ENCODE measurements at places on chromosomes 2 and 18.
A peak's percentile ranks its signal among the peaks of the same experiment; 100 is the strongest.

DNA sequence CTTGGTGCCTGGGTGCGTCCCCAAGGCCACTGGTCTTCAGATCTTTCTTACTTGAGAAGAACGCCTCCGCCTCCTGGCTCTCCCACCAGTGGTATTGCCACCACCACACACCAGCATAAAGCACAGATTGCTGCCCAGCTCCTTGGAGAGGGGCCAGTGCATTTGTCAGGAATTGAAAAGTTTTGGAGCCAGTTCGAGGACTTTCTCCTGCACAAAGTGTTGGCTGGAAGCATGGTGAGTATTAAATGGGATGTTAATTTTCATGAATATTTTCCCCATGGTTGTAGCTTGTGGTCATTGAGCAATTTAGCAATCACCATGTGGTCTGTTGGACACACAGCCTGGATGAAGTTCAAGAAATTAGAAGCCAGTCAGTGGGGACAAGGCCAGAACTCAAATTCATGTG, 684.6 kb upstream of the FANCL start:
- DNase-seq, result no peak

DNA sequence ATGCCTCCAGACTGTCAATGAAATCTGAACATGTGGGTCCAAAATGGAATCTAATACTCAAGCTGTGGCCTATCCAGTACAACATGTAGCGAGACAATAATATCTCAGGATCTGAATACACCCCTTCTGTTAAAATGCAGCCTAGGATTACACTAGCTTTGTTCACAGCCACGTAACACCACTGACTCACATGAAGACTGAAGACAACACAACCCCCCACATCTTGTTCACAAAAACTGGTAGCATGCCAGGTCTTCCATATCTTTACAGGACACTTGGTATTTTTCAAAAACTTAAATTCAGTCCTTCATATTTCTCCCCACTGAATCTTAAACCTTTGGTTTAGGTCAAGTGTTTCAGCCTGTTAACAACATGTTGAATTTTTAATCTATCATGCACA, 84.2 kb downstream of the SLC8A1 start:
- DNase-seq, result no peak

DNA sequence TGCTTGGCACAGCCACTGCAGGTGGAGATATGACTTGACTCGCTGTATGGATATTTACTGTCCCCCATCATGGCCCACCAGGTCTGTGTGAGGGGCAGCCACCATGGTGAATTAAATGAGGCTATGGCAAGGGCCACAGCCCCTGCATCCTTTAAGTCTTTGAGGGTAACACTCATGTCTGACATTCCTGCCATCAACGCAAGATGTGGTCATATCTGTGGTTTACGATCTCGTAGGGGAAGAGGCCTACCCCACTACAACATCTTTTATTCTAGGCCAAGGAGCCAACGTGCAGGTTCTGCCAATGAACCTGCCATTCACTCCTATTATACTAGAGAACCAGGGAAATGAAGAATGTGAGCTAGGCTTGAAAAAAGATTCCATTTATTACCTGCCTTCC, 381.6 kb upstream of the ID2 start:
- no peak for DNase-seq

DNA sequence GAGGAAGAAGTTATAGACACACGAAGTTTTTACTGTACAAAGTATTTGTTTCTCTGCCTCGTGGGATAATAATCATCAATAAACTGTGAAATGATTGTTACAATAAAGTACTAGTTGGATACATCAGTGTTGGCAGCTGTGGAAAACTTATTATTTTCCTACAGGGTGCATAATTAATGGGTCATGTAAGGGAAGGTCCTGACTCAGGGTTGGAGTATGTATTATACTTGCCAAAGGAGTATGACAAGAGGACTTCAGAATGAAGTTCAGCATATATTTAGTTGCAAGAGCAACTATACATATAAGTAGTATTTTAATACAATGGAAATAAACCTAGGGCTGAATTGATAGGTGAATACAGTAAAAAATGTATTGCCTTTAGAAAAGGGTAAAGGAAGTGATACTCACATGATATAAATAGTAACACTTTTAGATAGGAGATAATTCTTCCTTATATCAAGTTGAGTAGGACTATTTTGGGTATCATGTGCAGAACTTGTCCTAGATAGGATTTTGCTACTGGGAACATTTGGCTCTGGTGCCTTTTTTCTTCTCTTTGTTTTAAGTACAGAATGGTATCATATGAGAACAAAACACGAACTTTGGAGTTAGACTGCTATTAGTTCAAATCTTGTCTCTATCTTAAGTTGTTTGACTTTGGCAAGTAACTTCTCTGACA, 79.1 kb downstream of the PLCL1 start:
- DNase-seq, result no peak

DNA sequence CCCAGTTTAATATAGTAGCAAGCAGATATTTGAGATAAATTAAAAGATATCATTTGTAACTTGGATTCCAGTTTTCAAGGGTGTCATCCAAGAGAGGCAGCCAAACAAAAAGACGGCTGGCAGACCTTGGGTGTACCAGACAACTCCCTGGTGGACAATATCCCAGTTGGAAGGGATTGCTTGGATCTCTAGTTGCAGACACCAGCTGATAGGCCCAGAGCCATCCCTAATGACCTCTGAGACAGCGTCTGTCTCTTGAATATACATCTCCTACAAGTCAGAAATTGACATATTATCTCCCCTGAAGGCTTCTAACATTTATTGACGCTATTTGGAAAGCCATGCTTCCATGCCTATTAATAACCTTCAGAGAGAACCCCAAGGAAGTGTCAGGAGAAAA, 67.7 kb downstream of the ACVR1 start:
- no peak for DNase-seq

GRCh38 chr2:32611366-32611765, 16.5 kb upstream of the TTC27 start:
- DNase-seq, result no peak

DNA sequence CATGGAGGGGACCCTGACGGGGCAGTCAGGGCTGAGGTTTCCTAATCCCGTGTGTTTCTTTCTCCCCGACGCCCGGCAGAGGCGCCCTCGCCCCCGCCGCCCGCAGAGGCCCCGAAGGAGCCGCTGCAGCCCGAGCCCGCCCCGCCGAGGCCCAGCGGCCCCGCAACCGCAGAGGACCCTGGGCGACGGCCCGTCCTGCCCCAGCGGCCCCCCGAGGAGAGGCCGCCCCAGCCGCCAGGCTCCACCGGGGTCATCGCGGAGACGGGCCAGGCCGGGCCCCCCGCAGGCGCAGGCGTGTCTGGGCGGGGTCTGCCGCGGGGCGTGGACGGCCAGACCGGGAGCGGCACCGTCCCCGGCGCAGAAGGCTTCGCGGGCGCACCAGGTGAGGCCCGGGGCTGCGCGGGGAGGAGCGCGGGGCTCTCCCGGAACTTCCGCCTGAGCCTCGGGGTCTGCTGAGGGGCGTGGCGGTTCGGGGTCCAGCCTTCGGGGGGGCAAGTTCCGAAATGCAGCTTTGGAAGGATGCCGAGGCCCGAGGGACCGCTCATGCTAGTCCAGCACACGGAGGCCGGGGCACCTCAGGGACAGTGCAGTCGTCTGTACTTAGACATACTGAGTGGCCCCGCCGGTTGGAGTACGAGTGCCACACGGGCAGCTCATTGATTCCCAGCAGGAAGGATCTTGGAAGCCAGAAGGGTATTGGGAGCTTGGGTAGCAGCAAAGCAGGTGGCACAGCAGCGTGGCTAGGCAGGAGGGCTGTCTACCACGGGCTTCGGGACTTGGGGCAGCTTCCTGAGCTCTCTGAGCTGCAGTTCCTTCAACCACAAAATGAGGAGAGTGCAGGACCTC, 60.1 kb downstream of the EMILIN2 start:
- no peak for DNase-seq

DNA sequence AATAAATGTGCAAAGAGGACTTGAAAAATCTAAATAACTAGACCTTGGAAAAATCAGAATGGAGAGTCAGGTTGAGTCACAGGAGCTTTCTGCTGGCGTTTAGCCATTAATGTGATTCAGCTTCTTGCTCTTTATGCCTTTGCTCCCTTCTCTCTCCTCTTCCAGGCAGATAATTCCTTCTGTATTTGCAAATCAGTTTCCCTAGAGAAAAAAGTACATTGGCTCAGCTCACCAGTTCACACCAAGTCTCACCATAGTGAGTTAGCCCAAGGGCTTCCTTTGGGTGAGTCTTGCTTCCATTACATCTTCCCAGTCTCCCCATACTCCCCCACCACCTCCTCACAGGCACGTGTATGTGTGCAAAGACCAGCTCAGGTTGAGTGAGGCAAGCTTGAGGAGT, 73.6 kb downstream of the CYBRD1 start:
- DNase-seq, result no peak

GRCh38 chr2:164622338-164623106, 1.2 kb upstream of the GRB14 start:
- no peak for DNase-seq

DNA sequence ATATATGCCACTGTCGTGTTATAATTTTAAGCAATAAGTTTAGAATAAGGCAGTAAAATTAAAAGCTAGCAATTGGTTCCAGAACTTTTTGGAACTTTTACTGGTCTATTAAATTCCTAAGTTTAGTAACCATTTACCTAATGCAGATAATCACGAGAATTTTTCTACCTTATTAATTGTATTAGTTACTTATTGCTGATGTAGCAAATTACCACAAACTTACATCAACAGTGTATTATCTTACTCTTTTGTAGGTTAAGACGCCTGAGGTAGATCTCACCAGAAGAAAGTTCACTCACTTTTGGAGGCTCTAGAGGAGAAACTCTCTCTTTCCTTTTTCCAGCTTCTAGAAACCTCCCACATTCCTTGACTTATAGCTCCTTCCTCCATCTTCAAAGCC, 14.0 kb upstream of the UBE2E3 start:
- no peak for DNase-seq

DNA sequence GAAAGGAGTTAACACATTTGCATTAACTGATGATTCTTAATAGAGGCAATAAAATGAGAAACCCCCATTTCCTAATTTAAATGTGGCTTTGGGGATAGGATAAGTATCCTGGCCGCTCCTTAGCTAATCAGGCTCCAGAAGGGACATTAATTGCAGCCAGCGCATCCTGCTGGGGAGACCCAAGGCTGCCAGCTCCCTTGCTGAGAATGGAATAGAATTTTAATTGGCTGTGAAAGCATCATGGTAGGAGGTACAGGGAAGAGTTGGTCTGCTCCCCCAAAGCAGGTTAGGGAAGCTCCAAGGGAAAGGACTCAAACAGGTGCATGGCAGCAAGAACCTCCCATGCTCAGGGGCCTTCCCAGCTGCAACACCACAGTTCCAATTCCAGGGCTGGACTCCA, 71.4 kb downstream of the MARCHF4 start:
- no peak for DNase-seq

- DNase-seq, result peak; percentile 9
Measured at GRCh38 chr2:179842498-179843153, 18.8 kb downstream of the ZNF385B start.

DNA sequence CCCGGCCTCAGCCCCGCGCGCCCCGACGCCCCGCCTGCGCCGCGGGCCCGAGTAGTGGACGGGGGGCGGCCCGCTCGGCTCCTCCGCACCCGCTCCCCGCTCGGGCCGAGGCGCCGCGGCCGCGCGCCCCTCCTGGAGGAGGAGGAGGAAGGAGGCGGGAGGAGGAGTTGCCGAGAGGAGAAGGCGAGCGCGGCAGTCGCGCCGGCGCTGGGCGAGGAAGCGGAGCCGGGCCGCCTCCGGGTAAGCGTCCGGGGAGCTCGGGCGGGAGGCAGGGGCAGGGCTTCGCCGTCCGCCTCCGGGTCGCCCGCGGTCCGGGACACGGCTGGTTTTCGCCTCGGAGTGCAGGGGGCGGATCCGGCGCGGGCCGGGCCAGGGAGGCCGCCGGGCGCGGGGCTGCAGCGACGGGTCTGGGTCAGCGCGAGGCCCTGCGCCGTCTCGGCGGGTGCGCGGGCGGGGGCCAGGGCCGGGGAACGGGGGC, at the start of gene SOCS6:
Gene SOCS6, plus strand, starts transcription at position 195 of the 478 bp plus-strand sequence. CDS start 35,624 bp downstream, outside the sequence.
- DNase-seq, result peak; percentile 34

- DNase-seq, result no peak
Measured at GRCh38 chr2:185417111-185417510, 321.5 kb upstream of the FSIP2 start.

DNA sequence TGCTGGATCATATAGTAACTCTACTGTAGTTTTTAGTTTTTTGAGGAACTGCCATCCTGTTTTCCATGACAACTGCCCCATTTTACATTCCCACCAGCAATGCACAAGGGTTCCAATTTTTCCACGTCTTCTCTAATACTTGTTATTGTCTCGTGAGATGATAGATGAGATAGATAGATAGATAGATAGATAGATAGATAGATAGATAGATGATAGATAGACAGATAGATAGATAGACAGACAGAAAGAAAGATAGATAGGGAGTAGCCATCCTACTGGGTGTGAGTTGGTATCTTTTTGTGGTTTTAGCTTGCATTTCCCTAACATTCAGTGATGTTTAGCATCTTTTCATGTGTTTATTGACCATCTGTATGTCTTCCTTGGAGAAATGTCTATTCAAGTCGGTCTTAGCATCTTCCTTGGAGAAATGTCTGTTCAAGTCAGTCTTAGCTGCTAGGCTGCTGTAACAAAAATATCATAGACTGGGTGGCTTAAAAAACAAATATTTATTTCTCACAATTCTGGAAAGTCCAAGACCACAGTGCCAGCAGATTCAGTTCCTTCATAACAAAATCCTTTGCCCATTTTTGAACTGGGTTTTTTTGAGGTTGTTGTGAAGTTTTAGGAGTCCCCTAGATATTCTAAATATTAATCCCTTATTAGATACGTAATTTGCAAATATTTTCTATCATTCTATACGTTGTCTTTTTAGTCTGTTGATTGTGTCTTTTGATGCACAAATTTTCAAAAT, 98.5 kb downstream of the BIN1 start:
- DNase-seq, result no peak

- no peak for DNase-seq
Measured at GRCh38 chr2:238939521-238940403, 91.9 kb downstream of the TWIST2 start.

DNA sequence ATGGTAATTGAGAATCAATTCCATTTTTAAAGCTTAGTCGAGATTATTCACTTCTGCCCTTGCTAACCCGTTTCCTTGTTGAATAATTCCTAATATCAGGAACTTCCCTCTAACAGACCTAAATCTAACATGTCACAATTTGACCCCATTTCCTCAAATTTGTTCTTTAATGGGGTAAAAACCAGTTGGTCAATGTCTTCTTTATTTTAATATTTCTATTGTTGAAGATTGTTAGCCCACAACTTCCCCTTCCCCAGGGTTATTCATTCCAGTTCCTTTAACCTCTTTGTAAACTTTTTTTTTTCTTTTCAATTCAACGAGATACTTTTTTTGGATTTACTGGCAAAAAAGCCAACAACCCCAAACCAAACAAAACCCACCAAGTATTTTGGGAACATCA, 7.3 kb downstream of the TNFRSF11A start:
- no peak for DNase-seq

DNA sequence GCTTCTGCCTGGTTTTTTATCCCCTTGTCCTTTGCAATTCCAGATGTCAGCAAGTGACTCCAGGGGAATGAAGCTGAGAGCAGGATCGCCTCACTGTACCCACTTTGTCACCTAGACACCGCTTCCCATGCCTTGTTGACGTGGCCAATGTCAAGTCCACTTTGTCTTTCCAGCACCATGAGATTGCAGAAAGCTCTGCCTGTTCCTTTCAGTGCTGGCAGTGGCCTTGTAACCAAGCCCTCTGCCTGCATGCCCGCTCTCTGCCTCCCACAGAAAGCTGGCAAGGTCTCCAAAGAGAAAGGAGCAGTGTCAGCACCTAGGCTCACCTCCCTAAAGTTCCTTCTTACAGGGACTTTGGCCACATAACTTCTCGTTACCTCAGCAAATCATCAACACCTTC, 282.2 kb upstream of the ST6GAL2 start:
- no peak for DNase-seq

- DNase-seq, result no peak
Measured at GRCh38 chr18:44156126-44156525, 524.6 kb upstream of the SETBP1 start.

GRCh38 chr18:48333563-48333962, 75.6 kb downstream of the ZBTB7C start:
- DNase-seq, result no peak

Data from SW 1271 (cell line).